ENCODE measurements at places on chromosomes 5 and 9. TPM values are rescaled to one million over a fixed set of nuclear protein-coding genes. Genes with fewer than 3 reads are reported as not detected.

DBH gene
- total RNA-seq, result not detected

TMEM171 gene
- 5.1 TPM for total RNA-seq

ITK gene
- total RNA-seq, result not detected

SMIM15 gene
- 48.4 TPM for total RNA-seq

RFESD gene
- 2.3 TPM for total RNA-seq
